ENCODE measurements at places on chromosomes 7 and 10.

GRCh38 chr10:131743190-131744151, 157.3 kb upstream of the PPP2R2D start:
- no peak for DNase-seq

GRCh38 chr10:79230328-79230830, 116.9 kb upstream of the PPIF start:
- no peak for DNase-seq

DNA sequence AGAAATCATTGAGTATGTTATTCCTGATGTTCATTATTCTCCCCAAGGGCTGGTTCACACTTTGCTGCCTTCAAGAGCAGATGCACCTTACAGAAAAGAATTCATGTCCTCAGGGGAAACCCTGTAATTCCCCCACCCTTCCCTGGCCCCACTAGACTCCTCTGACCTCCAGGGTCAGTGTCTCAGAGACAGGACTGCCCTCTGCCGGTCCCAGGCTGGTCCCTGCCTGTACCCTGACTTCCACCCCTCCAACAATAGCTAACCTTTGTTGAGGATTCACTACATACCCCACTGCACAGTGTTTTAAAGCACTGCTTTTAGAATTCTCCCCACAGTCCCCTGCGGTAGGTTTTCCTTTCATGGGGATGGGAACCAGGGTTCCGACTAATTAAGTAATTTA, 4.4 kb upstream of the SEPHS1 start:
- peak; percentile 17 for DNase-seq

- DNase-seq, result no peak
These were observed 60.9 kb downstream of the GLI3 start for GRCh38 chr7:42175834-42176723.

- DNase-seq, result no peak
These were observed 35.4 kb downstream of the GAD2 start for GRCh38 chr10:26251925-26252324.

DNA sequence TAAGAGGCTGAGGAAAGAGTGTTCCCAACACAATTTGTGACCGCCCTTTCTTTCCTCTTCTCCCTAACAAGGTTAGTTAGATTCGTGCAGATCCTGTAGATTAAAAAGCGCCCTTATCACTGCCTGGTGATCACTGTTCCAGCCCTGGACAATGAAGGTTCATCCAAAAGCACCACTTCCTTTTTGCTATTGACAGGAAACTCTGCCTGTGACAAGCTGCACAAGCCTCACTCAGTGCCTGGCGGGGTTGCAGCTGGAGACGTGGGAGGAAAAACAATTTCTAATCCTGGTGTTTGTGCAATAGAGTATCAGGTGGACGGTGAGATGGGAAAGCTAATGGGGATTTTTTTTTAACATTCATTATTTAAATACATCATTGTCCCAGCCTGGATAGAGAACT, 105.9 kb upstream of the CAV2 start:
- no peak for DNase-seq

GRCh38 chr7:128206017-128206746, 34.9 kb upstream of the LEP start:
- no peak for DNase-seq

GRCh38 chr10:61605221-61605620, 57.5 kb upstream of the CABCOCO1 start:
- DNase-seq, result no peak

DNA sequence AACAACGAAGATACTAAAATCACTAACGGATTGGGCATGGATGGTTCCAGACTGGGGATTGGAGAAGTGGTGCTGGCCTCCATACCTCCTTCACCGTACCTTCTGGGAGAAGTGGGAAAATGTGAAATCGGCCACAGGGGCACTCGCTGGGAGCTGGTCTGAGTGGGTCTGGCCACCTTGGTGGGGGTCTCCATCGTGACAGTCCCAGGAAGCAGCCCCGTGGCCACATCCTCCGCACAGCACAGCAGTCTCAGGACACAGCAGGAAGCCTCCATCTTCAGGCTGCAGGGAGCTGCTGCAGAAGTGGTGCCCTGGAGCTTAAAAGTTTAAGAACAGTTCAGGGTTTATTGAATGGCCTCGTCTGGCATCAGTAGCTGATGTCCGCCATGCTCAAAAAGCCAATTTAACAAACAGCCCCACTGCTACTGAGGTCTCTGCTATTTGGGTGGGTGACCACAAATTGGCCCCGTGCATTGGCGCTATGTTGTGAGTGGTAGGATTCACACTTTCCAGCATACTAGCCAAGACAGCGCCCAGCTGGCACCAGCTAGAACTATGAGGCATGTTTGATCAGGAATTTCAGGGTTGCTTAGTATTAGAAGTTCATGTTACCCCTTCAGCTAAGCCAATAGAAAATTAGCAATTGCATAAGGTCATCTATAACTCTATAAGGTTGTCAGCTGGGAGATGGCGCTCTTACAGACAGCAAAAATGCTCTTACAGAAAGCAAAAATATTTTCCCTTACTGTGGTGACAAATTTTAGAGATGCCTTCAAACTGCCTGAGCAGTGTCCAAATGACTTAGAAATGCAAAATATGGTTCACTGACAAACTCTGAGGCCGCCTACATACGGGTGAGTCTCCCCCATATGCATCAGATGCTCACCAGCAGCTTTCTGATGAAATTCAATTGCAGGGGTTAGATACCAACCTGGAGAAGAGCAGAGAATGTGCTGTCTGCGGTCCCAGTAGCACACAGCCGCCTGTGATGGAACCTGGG, 17.0 kb downstream of the PKD1L1 start:
- no peak for DNase-seq

- peak; percentile 92 for DNase-seq
These were observed 6.1 kb downstream of the NYAP1 start for GRCh38 chr7:100489824-100490223.

GRCh38 chr10:86299562-86299961, 67.0 kb downstream of the GRID1 start:
- no peak for DNase-seq

DNA sequence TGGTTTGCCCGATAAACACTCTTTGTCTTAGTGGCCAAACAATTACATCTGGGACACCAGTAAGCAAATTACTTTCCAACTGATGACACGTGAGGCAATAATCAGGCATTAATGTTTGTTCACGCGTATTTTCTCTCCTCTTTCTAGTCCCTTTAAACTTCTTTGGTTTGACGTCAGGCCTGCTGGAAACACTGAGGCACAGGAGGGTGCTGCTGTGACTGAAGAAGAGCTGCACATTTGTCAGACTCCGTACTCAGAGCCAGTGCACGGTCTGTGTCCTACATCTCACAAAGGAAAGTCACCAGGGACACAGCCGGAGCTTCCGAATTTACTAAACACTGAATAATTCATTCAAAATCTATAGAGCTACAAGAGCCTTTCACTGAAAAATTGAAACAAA, 57.6 kb upstream of the ANAPC16 start:
- DNase-seq, result no peak

- DNase-seq, result no peak
These were observed 12.7 kb upstream of the EFCAB10 start for GRCh38 chr7:105594034-105594433.

GRCh38 chr7:156654511-156655234, 14.1 kb downstream of the RNF32 start:
- DNase-seq, result no peak

- no peak for DNase-seq
These were observed 9.3 kb downstream of the OLAH start for GRCh38 chr10:15053061-15053460.

GRCh38 chr7:156236936-156237599, 403.5 kb upstream of the RNF32 start:
- DNase-seq, result no peak

GRCh38 chr10:116877391-116877790, 28.1 kb downstream of the ENO4 start:
- no peak for DNase-seq

DNA sequence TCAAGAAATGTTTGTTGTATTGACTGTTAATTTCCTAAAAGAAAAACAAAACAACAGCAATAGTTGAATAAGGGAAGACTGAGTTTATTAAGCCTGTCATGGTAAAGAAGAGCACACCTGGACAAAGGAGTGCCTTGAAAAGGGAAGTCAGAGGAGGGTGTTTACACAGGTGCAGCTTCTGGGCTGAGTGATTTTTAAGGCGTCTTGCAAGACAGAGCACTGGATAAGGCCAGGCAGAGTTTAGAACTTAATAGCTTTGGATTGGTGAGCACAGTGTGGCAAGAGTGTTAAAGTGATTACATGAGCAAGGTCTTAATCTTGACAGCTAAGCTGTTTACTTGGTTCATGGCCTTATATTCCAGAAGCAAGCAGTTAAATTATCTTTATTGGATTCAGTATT, 423.2 kb downstream of the CNTNAP2 start:
- DNase-seq, result no peak

DNA sequence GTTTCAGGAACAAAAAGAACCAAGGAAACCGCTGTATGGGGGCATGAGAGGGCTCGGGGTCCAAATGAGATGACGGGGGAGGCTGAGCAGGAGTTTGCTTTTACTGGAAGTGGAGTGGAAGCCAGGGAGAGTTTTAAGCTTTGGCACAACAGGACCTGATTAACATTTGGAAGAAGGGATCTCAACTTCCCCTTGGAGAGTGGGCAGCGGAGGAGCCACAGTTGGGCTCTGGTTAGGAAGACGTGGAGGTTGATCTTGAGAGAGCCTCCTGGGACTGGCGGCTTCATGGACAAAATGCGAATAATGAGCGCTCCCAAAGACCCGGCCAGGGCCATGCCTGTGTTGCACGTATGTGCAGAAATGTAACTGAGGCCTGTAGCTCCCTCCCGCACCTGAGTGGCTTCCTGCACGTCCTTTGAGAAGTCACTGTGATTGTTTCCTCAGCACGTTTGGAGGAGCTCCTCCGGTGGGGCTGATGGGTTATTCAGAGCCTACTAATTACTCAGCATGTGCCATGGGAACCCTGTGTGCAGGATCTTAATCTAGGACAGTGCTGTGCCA, 595.3 kb upstream of the MGMT start:
- DNase-seq, result no peak

DNA sequence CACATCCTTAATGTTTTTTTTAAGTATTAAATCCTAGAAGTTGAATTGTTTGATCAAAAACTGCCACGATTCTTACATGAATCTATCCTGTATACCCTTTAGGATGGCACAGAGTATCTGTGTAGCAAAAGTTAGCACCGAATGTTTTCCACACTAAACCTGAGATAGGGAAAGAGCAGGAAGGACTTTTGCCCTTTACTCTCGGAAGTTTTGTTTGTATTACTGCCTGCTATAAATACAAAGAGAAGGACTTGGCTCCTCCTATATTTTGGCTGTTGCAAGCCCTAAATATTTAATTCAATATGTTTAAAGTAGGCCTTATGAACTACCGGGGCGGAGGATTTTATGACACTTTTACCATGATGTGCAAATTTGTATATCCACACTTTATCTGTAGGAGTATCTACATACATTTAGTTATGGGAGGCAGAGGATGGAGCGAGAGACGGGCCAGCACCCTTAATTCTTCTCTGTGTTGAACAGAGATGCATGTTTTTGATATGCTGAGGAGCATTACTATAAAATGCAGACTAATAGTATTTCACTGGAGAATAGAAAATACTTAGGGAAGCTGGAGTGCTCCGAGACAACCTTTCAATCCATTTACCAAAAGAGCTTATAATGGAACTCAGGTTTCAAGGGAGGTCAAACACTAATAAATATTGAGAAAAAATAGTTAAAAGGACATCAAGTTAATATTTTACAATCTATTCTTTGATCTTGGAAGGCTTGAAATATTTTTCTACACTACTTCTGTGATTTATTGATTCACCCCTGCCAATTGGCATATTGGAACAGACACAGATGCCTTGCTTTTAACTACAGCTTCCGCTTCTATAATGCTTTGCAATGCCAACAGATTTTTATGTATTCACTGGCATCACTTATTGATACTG, 97.4 kb downstream of the CHN2 start:
- no peak for DNase-seq

- DNase-seq, result peak; percentile 26
These were observed 3.9 kb upstream of the SPAG6 start for GRCh38 chr10:22341190-22341925.

- DNase-seq, result peak; percentile 97
These were observed at the start of gene ZNF862 for GRCh38 chr7:149838224-149838991. Gene ZNF862 (plus strand): TSS chr7:149838375. CDS start chr7:149838612, 237 bp downstream.

DNA sequence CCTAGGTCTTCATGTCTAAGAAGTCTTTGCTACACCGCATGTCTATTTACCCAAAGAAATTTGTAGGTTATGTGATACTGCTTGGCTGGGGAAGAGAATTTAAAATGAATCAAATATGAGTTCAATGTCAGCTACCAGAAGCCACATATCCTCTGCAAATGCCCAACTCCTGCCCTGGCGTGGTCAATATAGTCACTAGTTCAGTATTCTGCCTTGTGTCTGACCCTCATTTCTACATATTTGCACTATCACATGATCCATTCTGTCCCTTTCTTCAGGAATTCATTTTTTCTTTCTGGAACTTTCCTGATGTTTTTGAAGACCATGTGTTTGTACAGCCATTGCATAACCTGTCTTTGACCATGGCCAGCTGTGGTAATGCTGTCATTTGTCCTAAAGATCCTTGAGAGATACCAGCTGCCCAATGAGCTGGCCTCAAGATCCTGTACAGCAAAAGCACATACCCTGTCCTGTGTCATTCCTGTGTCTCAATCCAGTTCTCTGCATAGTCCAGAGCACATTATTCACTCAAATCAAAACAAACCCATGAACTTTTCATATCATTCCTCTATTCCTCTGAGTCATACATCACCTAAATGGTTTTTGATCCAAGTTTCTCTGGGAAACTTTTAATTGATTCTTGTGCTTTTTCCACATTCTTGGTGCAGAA, 524.5 kb downstream of the PARD3 start:
- DNase-seq, result no peak

GRCh38 chr7:56127241-56127975, 11.2 kb upstream of the NUPR2 start:
- no peak for DNase-seq

- DNase-seq, result no peak
These were observed 11.6 kb upstream of the CAMK1D start for GRCh38 chr10:12337453-12338372.

- peak; percentile 77 for DNase-seq
These were observed 39.7 kb upstream of the TNKS2 start for GRCh38 chr10:91758303-91759146.

DNA sequence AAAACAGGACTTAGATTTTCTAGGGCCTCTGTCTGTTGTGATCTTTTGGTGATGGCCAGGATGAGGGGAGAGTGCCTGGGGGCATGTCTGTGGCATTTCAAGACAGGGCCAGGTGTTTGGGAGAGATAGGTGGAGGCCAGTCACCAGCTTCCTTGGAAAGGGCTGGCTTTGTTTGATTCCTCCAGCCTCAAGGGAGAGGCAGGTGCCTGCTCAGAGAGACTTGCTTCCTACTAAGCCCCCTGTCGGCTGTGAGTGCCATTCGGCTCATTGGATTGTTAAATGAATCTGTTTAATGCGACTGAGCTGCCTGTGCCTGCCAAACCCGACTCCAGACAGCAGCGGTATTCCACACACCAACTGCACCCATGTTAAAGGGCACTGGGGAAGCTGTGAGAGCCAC, 304.1 kb upstream of the COBL start:
- DNase-seq, result no peak

DNA sequence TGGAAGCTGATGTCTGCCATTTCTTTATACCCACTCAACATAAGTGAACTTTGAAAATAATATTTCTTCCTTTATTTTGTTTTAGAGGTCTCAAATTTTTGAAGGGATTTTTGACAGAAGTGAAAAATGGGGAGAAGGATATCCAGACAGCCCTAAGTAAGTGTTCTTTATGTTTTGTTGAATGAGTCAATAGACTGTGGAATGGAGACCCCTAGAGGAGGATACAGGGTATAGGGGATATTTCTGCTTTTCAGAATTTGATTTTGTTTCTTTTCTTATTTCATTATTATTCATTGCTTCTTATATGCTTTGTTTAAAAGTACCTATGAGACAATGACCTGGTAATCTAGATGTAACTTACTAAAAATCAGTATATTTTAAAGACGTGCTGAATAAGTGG, 34.4 kb downstream of the PLEKHA8 start:
- peak; percentile 71 for DNase-seq
